Thymus (tissue), 14 donors: ENCODE measurements at places on chromosomes 7 and 10. TPM values are rescaled to one million over a fixed set of nuclear protein-coding genes. Genes with fewer than 3 reads are reported as not detected.

GRCh38 chr7:34928052-34928451, 109.2 kb downstream of the DPY19L1 start:
- H3K27me3 ChIP-seq, result no peaks in the 10 kb centered on the region
- no peaks in the 10 kb centered on the region for H3K4me1 ChIP-seq
- DNase-seq, result no peak

GRCh38 chr7:100632951-100633717, 8.2 kb downstream of the TFR2 start:
- no peak for DNase-seq
- H3K36me3 ChIP-seq, result no peaks in the 10 kb centered on the region
- H3K27ac ChIP-seq, result no peak overlapping the region
- peaks cover 48% of the 10 kb centered on the region for H3K27me3 ChIP-seq

DNA sequence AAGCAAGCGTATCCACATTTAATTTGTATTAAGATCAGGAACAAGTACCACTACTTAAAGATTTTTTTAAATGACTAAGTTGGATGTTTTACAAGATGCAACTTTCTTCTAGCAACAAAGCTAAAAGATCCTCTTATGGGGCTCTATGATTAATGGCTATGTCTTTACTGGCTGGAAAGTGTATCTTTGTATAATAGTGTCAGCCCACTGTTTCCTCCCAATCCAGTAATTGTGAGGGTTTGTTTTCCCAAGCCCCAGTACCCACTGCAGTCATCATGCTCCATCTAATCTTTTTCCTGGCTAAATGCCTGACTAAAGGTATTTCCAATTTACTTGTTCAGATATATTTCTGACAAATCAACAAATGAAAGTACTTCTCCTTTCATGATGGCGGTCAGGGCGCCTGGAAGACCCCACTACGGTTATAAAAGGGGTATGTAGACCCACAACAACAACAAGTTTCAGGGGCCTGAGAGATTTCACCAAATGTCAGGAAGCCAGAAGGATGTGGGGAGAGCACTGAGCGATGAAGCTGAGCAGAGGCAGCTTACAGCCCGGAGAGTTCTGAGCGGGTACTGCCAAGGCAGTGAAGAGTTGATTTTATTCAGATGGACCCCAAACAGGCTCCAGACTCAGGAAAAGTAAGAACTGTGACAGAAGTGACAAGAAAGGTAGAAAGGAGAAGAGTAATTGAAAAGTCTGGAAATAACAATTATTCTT, 222.6 kb upstream of the KLF14 start:
- no peak overlapping the region for H3K4me3 ChIP-seq
- no peaks in the 10 kb centered on the region for H3K4me1 ChIP-seq
- no peaks in the 10 kb centered on the region for H3K36me3 ChIP-seq

Gene DLX5
- 0.66 TPM for total RNA-seq

- DNase-seq, result no peak
- H3K4me1 ChIP-seq, result no peaks in the 10 kb centered on the region
- no peaks in the 10 kb centered on the region for H3K36me3 ChIP-seq
- no peak overlapping the region for H3K27ac ChIP-seq
- no peak overlapping the region for H3K4me3 ChIP-seq
These were observed 104.5 kb downstream of the GRID1 start for GRCh38 chr10:86261941-86262687.

DNA sequence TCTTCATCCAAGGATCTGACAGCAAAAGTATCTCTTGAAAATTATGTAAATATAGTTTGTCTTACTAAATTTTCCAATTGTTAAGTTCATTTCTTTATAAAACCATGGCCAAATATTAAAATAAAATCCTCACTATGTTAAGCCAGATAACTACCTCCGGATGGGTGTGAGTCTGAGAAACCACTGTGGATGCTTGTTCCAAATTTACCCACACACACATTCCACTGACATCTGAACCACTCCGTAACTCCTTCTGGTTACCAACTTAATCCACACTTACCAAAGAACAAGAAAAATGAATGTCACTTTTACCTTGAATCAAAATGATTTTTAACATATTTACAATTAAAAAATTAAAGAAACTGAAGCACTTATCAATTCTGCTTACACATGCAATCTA, 19.7 kb downstream of the CYTH3 start:
- H3K27me3 ChIP-seq, result no peaks in the 10 kb centered on the region
- no peak overlapping the region for H3K27ac ChIP-seq
- no peaks in the 10 kb centered on the region for H3K36me3 ChIP-seq
- DNase-seq, result no peak
